Activated T-helper 2 cell treated with anti-CD3 and anti-CD28 coated beads, Interferon-gamma antibody, Interleukin-2, Interleukin-4, amounts not matched to agents 10 μg/mL and 5 μg/mL and 100 μg/mL, durations not matched to agents 14 hours and 24 hours and 36 hours (primary cell): ENCODE measurements at places on chromosomes 11 and 22. TPM values are rescaled to one million over a fixed set of nuclear protein-coding genes. Genes with fewer than 3 reads are reported as not detected.

The TRIM64 gene
- not detected in 2 replicates for total RNA-seq

The OR52I2 gene
- not detected in 2 replicates for total RNA-seq

The ANO9 gene
- total RNA-seq, result 35.4 and 36.9 TPM in 2 replicates

The GAL3ST1 gene
- total RNA-seq, result not detected in 2 replicates

The NAALADL1 gene
- 11.9 and 14.6 TPM in 2 replicates for total RNA-seq

The SEPTIN3 gene
- 7.1 and 8.5 TPM in 2 replicates for total RNA-seq

The SOX6 gene
- total RNA-seq, result 0.34 TPM in 1 of 2 replicates, not detected in the other

The ANKK1 gene
- 0.11 TPM in 1 of 2 replicates, not detected in the other for total RNA-seq

The FAM180B gene
- total RNA-seq, result 0.25 and 0.39 TPM in 2 replicates

The ROBO3 gene
- total RNA-seq, result 9.0 and 10.6 TPM in 2 replicates

The CD6 gene
- 308 and 327 TPM in 2 replicates for total RNA-seq

The NPAS4 gene
- 0.09 and 0.16 TPM in 2 replicates for total RNA-seq

The PGA5 gene
- not detected in 2 replicates for total RNA-seq

The IRAG1 gene
- total RNA-seq, result not detected in 2 replicates

The ACRV1 gene
- total RNA-seq, result not detected in 2 replicates

The OR51G1 gene
- total RNA-seq, result not detected in 2 replicates

The ZBTB16 gene
- 2.8 and 2.9 TPM in 2 replicates for total RNA-seq

The RAB39A gene
- total RNA-seq, result not detected in 2 replicates

The CNTN5 gene
- not detected in 2 replicates for total RNA-seq

The UBE2L6 gene
- 135 and 137 TPM in 2 replicates for total RNA-seq

The MMP20 gene
- not detected in 2 replicates for total RNA-seq

The TREH gene
- total RNA-seq, result not detected in 2 replicates

The OR5D16 gene
- not detected in 2 replicates for total RNA-seq

The PRR33 gene
- 0.05 TPM in 1 of 2 replicates, not detected in the other for total RNA-seq

The C11orf97 gene
- not detected in 2 replicates for total RNA-seq

The KDM4E gene
- not detected in 2 replicates for total RNA-seq

The NCF4 gene
- 15.7 and 18.8 TPM in 2 replicates for total RNA-seq

The PTPN5 gene
- total RNA-seq, result not detected in 2 replicates

The GLYATL2 gene
- not detected in 2 replicates for total RNA-seq

The OR51B2 gene
- total RNA-seq, result not detected in 2 replicates

The P2RY6 gene
- not detected in 2 replicates for total RNA-seq

The RASSF7 gene
- total RNA-seq, result 19.6 and 20.3 TPM in 2 replicates
